RPMI8226 (cell line): ENCODE measurements at places on chromosomes 2 and 18.

DNA sequence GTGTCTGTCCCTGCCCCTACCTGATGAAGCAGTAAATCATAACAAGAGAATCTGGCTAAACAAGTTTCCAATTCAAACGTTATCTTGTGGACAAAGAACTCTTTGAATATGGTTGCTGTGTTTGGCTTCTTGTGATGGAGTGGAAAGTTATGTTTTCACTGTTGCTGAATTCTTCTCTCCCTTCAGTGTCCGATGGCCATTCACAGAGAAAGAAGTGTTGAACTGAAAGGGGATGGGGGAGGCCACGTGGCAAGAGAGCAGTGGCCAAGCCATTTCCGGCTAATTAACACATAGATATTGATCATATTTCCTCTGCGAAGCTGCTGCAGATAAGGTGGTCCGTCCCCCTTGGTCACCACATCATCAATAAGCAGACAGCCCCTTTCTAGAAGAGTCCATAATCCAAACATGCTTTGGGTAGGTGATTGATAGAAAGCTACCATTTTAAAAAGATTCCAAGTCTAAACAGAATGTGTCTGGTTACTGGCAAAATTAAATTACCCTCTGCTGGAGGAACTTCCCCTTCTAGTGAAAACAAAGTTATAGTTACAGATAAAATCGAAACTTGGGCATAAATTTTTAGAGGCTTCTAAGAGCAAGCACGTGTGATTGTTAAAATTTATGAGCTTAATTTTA lies 36.9 kb upstream of the FZD7 start:
- no peak for DNase-seq

DNA sequence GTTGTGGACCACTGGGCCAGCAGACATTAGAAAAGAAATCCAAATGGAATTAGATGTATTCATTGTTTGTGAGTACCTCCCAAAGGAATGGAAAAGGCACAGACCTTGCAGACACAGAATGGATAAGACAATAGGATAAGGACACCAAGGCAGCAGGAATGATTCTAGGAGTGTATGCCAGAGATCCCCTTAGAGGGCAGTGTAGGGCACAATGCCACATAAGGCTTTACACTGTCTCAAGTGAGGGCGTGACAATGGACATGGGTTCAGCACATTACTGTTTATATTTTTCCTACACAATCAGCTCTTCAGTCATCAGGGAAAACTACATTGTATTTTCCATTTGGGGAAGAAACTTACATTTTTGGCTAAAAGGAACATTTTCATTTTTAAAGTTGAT lies 250.9 kb downstream of the PTH2R start:
- DNase-seq = no peak

- no peak for DNase-seq
These were observed 31.9 kb downstream of the ADI1 start for GRCh38 chr2:3487432-3487831.

DNA sequence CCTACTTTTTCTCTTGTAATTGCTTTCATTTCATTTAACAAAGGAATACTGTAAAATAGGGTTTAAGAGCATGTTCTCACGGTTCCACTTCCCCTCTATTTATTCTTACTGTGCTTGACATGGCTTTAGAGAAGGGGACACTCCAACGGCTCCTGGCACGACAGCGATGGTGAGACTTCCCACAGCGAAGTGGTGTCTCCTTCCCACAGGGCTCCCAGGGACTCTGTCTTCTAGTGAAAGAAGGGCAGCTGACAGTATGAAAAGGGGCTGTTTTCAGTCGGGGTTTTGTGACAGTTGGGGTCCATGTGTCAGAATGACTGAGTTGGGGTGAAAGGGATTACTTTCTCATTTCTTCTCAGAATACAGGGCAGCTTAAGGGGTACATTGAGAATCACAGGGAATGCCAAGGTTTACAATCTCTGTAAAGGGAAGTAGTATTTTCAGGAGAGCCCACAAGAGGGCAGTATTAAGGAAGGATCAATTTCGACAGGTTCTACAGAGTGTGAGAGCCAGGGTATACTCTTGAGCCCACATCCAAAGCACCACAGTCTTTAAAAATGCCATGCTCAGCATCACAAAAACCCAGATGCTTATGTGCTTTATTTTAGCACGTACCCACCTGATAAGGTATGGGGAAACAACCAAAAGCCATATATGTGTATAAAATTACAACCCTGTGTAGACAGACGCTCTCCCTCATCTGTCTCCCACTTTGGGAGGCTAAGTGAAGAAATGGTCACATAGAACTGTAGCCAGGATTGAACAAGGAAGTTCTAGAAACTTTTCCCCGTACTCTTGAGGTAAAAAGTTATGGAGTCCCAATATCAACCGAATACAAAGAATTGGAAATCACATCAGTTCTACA lies 31.3 kb upstream of the RAPGEF4 start:
- DNase-seq = peak; percentile 8

DNA sequence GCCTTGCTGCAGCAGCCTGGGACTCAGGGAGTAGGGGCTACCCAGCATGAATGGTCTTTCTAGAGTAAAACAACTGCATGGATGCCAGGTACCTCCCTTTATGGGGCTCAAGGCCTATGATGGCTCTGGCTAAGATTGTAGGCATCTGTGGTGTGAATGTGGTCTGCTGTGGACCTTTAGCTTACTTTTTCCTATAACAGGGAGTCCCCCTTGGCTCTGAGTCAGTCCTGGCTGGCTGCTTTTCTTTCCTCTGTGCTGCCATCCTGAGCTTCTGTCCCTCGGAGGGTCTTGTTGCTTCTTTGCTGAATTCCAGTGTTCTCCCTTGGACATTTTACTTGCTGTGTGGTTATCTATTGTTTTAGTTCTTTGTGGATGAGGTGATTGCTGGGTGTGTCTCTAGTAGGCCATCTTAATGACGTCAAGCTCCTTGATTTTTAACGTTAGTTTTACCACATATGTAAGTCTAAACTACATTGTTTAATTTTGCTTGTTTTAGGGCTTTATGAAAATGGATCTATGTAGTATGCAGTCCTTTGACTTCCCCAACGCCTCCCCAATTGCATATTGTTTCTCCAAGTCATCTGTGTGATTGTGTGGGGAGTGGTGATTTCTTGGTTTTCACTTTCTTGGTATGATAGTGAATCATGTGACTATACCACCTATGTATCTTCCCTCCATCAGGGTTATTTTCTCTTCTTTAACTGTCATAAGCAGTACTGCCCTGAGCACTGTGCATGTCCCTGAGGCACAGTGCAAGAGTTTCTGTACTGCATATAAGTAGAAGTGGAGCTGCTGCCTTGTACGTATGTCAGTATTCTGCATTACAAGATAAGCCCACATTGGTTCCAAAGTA lies 92.4 kb downstream of the NCK2 start:
- no peak for DNase-seq

DNA sequence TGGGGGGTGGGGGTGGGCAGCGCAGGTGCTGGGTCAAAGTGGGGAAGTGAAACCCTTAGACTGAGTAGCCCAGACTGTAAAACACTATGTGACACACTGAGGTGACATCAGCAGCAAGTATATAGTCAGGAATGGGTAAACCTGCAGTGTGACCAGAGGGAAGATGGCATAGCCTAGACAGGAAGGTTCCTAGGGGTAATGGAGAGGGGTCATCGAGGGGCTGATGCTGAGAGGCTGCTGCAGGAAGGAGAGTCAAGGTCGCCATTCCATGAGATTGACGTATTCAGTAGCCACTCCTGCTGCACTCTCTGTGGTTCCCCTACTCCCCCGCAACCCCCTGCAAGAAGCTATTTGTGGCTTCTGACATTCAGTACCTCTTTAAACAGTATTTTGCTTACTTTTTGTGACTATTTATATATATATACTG lies 111.7 kb downstream of the CHST9 start:
- peak; percentile 88 for DNase-seq

GRCh38 chr18:57208047-57208446 lies 61.2 kb downstream of the BOD1L2 start:
- no peak for DNase-seq

- DNase-seq = no peak
These were observed 169.5 kb downstream of the SLC8A1 start for GRCh38 chr2:40282428-40282827.

DNA sequence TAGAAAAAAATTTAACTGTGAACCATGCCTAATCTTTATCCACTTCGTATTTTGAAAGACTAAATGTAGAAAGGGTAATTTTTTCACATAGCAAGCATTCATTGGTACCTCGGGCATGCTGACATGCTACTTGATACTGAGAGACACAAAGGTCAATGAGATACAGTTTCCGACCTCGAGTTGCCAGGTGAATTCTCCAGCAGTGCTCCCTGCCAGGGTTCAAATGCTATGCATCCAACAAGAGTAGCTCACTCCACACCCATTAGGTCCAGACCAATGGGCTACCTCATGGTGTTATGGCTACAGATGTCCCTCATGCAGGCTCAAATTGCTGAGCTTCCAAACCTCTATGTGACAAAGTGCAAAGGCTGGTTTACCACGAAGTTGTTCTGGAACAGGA lies 305.8 kb downstream of the PIEZO2 start:
- no peak for DNase-seq

DNA sequence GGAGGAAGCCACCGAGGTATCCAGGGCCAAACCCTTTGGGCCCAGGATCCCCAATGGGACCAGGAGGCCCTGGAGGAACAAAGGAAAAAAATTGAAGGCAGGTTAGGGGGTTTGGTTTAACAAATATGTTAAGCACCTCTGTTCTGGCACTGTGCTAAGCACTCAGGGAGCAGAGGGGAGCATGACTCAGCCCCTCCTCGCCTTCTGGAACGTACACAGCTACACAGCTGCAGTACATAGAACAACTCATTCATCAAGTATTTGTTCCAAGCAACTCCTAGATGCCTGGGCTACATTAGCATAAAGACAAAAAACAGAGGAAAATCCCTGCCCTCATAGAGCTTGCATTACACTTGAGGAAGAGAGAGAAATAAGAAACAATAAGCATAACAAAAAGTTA lies 153.6 kb downstream of the COL4A4 start:
- DNase-seq = no peak

DNA sequence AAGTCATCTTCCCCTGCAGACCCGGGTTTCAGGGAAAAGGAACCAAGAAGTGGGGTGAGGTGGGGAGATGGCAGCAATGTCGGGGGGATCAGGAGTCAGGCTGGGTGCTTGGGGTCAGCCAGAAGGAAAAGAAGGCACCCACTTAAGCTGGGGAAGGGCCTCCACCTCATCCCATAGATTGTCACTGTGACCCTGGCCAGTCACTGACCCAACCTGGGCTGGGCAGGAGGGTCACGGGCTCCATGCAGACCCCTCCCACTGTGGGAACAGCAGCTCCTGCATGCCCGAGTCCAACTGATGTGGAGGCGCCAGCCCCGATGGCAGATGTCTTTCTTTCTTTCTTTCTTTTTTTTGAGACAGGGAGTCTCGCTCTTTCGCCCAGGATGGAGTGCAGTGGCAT lies 53.6 kb upstream of the HAAO start:
- no peak for DNase-seq

DNA sequence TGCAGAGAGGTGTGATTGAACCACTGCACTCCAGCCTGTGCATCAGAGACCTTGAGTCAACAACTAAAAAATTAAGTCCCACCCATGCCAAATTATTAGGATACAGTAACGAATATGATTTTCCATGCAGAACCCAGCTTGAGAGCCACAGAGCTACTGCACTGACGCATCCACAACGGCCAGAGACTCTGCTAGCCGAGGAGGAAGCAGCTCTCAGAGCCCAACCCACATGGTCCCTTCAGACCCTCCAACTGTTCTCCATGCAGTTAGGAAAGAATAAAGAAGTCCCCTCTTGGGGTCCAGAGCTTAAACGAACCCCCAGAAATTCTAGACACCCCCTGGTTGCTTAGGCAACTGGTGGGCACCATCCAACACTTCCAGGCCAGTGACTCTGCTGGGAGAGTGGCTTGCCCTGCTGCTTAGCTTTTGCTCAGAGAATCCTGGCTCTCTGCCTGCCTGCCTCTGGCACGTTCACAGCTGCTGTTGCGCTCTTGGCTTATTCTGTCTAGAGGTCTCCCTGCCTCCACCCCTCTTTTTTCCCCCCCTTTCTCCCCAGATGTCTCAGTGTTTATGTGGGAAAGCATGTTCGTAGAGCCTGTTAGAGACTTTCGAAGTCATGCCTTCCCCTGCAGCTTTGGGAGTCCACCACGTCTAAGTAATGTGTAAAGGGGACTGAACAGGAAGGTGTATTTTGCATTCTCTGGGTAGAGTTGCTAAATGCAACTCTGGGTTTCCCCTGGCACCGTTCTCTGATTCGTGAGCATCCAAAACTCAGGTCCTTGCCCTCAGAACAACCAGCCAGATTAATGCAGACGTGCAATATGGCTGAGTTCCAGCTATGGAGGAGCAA lies 26.0 kb upstream of the SP3 start:
- DNase-seq = peak; percentile 75

DNA sequence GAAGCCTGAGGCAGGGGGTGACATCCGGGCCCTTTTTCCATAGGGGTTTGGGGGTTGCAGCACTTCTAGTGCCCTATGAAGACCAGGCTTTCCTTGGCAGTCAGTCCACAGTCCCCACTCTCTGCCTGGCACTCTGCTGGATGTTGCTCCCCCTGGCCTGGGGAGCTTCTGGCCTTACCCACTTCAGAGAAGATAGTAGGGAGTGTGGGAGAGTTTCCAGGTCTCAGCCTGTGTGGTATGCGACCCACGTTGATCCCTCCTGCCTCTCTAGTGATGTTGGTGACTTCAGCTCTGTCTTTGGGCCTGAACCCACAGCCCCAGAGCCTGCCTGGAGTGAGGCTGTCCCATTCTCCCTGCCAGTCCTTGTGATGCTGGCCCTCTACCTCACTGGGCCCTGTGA lies 105.6 kb downstream of the STPG4 start:
- DNase-seq = no peak

DNA sequence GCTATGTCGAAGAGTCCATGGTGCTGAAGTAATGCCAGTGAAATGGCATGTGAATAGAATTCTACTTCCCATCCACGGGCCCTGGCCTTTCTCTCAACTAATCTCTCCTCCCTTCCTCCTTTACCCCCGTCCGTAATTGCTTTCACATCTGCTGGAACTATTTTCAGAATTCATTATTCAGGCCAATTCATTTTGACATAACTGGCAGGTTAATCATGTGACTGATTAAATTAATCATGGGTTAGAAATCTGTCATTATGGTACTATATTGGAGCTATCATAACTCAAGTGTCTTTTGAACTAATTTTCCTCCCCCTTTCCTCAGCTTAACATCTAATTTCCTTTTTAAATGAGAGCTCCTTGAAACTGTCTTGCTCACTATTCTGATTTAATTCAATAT lies 66.9 kb downstream of the ZDBF2 start:
- no peak for DNase-seq
